ENCODE measurements at places on chromosomes 3 and 15.

DNA sequence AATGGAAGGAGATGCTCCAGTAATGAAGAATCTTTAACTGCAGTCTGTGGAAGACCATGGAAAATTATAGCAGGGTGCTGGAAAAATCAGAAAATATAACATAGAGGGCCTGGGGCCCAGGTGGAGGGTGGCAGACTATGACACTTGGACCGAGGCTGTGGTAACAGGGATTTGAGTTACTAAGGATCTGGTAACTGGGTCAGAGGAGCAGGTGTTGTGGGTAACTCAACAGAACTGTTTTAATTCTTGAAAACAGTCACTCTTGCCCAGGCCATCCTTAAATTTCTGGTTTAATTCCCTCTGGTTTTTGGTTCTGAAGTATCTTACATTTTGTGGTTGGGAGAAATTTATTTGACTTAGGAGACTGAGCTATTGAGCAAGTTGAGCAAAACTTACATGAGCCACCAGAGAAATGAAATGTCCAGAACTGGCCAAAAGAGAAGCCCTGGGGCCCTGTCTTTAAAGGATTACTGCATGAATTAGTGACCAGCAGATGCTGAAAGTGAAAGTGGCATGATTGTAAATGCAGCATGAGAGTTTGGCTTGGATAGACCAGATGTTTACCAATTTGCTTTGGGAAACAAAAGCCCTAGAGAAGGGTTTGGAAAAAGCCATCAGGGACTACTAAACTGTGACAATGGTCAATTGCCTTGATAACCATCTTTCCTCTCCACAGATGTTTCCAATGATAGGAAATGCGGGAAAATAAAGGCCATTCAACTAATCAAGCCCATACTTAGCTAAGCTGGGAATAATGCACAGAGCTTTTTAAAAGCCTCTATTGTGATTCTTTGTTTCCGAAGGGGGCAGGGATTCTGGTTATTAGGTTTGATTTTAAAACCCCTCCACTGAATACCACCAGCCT, 374.9 kb upstream of the TGFBR2 start:
- DNase-seq = no peak

DNA sequence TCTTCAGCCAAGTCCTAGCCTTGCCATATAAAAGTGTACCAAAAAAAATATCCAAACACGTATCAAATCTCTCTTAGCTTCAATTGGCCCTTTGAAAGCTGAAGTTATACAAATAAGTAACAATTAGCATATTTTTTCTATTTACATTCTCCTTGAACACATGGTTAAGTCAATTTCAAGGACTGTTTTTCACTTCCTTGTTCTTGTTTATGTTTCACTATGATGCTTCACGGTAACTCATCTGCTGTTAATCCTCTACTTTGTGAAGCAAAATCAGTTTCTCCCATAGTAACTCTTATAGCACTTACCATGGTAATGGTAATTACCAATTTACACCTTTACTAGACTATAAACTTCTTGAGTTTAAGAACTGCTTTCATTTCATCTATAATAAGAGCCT, 10.6 kb upstream of the SPRED1 start:
- DNase-seq = no peak

GRCh38 chr3:170585008-170585936, 603 bp downstream of the SLC7A14 start:
- no peak for DNase-seq

GRCh38 chr3:197216914-197217313, 81.5 kb downstream of the DLG1 start:
- DNase-seq = no peak

GRCh38 chr3:162019817-162020216, 523.2 kb downstream of the OTOL1 start:
- DNase-seq = no peak

- DNase-seq = no peak
Observed at GRCh38 chr3:23589602-23590001, 216.2 kb upstream of the UBE2E1 start.

DNA sequence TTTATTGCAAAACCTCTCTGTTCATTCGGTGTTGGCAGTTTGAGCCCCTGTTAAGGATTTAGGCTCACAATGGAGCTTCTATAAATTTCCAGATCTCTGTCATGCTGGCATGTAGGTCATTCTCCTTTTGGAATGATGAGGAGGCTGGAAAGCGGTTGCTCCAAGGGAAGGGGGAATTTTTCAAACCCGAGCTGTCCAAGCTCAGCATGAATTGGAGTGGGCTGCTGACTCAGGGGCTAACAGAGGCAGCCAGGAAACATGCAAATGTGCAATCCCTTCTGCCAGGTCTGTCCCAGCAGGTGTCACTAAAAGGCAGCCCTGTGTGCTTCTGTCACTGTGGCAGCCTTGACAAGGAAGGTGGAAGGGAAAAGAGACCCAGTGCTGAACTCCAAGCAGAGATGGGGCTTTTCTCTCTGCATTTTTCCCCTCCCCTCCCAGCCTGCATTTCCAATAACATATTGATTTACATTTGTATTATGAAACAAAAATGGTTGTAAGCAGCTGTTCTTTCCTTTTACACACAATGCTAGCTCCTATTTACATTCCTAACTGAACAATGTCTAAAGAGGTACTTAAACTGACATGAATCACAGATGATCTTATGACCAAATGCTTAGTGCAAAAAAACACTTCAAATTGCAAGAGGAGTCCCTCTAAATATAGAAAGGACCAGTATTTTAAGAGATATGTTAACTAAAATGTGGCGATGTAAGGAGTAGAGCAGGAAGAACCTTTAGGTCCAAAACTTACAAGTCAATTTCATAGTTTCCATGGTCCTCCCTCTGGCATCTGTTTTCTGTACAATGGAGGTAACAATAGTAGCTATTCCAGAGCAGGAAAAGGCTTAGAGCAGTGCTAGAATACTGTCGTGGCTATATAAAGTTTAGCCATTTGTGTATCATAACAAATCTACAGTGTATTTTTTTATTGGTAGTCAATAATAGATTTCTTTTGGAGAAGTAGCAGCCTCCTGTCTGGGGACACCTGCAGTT, 84.5 kb upstream of the ATP10A start:
- DNase-seq = no peak

DNA sequence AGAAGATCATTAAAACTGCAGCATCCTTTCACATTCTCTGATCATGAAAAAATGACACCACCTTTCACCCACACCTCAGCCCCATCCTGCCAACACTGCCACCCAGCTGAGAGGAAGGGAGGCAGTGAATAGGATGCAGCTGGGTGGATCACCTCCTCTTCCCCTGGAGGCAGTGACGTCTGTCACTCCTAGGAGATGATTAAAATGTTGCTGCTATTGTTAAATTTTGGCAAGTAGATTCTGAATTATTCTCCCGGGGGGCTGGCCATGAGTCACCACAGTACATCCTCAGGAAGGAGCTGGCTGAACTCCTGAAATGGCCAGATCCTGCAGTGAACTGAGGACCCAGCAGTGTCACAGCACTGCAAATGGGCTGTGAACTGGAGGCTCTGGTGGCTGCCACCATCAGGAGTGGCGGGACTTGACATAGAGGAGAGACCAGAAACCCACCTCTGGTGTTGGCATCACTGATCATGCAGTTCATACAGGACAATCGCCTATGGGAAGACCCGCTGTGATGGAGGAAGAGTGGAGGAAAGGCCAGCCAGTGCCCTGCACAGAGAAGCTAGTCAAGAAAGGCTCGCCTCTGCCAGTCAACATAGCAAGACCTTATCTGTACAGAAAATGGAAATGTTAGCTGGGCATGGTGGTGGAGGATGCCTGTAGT, 199.1 kb downstream of the FAM43A start:
- DNase-seq = no peak

- DNase-seq = no peak
Observed at GRCh38 chr3:116821371-116821770, 111.8 kb downstream of the TUSC7 start.

GRCh38 chr3:71881732-71882131, 96.8 kb upstream of the PROK2 start:
- DNase-seq = no peak

GRCh38 chr15:32852771-32853170, 135.0 kb downstream of the GREM1 start:
- DNase-seq = no peak

- DNase-seq = no peak
Observed at GRCh38 chr3:4749567-4750002, 229.7 kb upstream of the BHLHE40 start.

DNA sequence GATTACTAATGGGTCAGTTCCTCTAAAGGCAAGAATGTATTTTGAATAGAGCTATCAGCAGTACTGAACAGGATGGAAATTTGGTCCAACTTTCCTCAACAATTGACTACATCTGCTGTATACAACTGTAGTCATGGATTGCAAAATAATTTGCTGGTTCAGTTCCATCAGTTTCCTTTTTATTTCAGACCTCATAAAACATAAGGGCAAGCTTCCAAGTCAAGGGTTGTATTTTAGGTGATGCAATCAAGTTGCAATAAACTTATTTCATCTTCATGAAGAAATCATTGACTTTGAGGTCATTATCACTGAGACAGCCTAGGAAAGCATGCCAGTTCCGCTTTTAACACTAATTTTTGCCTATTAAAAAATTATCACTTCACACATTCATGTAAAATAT, 90.4 kb upstream of the TSEN2 start:
- DNase-seq = no peak

GRCh38 chr3:102511168-102511567, 76.4 kb downstream of the ZPLD1 start:
- no peak for DNase-seq

DNA sequence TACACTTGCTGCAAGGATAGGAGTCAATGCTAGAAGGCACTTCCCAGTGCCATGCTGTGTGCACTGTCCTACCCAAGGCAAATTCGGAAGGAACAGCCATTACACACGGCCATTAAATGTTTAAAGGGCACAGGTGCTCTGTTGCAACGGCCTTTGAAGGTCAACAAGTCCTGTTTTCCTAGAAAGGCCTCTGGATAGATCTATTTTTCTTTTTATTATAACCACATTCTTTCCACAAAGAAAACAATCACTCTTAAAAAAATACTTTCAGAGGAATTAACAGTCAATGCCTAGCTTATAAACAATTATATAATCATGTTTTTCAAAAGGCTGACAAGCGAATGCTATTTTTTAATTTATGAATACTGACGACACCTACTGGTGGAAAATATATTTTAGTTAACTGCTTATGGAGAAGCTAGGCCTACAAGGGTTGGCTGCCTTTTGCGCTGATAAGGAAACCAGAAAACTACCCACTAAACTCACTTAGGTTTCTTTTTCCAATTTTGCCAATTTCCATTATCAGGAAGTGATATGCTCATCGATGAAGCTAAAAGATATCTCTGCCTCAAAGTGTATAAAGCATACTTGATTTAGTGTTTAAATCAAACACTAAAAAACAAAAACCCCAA, 2.4 kb downstream of the ARHGEF3 start:
- DNase-seq = no peak

- no peak for DNase-seq
Observed at GRCh38 chr3:122957707-122958689, 69.6 kb downstream of the SEMA5B start.

GRCh38 chr3:71907996-71908395, 123.0 kb upstream of the PROK2 start:
- DNase-seq = no peak

DNA sequence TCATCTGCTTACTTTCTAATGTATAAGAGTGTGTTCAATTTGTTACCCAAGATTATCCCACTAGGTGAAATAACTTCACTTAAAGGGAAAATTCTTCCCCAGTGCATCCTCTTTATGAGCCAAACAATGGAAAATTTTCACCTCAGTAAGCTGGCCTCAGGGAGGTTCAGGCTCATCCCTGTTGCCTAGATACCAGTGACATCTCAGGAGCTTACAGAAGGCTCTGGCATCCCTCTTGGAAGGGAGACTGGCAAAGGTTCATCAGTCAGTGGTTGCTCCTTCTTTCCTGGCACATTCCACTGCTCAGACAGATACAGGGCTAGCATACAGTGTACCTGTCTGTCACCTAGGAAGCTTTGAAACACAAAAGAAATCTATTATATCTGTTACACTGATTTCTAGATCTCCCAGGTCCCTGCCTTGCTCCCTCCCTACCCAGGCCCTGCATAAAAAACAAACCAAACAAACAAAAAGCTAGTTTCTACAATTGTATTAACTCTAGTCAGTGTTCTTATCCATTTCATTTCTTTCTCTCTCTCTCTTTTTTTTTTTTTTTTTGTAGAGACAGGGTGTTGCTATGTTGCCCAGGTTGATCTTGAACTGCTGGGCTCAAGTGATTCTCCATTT, 1.7 kb downstream of the IP6K2 start:
- DNase-seq = no peak

GRCh38 chr15:74619916-74620635, 4.4 kb downstream of the CLK3 start:
- DNase-seq = no peak

GRCh38 chr15:78550194-78550593, 9.9 kb downstream of the PSMA4 start:
- DNase-seq = no peak

GRCh38 chr15:26081758-26082220, 218.7 kb upstream of the ATP10A start:
- DNase-seq = no peak

DNA sequence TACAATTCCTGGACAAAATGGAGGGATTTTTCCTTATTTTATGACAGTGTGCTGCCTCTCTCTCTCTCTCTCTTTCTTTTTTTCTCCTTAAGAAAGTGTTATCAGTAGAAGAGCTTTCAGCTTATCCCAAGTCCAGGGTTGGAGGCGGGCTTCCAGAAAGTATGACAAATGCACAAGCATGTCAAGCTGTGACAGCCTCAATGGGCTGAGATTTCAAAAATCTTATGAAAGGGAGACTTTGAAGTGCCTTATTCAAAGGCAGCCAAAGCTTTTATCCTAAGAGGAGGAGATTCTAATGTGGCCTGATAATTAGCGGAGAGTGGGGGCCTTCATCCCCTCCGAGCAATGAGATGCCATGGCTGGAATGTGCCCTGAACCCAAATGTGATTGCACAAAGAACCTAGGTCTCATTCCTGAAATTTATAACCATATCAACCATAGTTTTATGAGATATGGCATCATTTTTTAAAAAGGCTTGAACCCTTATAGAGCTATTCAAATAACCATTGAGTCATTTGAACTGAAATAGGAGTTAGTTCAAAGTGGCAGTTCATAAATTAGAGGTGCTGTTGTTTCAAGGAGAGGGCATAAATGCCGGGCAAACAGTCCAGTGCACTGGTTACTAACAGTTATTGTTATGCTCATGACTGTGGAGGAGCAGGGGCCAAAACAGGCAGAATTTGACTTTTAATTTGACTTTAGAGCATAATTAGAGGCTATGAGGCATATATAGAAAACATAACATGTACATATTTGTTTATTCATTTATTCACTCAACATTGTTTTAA, 261.6 kb upstream of the THRB start:
- no peak for DNase-seq

DNA sequence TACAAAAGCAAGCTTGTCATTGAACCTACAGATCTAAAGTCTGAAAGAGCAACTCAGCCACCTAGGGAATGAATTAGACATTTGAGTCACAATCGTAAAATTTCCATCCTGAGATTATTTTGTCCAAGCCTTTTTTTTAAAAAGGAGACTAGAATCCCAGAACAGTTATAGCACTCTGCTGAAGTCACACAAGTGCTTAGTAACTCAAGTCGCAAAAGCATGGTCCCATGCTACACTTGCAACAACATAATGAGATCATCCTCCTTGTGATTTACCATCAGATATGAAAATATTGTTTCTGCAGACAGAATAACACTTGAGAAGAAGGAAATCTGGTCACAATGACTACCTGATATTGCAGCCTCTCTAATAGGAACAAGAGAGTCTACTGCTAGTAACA, 106.7 kb downstream of the ZIC4 start:
- DNase-seq = no peak

GRCh38 chr15:62901909-62902546, 140.5 kb upstream of the TPM1 start:
- no peak for DNase-seq

Measured in stimulated activated CD4-positive, alpha-beta T cell treated with anti-CD3 and anti-CD28 coated beads, Interleukin-15, amount 100 ng/mL, for 48 hours (primary cell).